ENCODE measurements at places on chromosomes 3 and 15.

DNA sequence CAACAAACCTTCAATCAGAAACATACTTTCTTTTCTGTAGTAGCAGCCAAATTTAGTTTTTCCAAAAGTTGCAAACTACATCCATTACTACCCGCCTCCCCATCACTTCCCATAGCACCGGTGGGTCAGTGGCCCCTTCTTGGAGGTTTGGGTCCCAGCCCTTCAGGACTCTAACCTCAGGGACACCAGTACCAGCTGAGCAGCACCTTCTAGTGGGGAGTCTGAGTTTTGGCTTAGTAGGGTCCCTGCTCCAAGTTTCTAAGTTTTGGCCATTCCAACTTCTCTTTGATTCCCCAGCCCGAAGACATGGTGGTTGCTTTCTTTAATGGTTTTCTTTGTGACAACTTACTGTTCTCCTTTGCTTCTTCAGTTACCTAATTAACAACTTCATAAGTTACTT is 160.6 kb downstream of the ECT2 start:
- DNase-seq, result no peak

DNA sequence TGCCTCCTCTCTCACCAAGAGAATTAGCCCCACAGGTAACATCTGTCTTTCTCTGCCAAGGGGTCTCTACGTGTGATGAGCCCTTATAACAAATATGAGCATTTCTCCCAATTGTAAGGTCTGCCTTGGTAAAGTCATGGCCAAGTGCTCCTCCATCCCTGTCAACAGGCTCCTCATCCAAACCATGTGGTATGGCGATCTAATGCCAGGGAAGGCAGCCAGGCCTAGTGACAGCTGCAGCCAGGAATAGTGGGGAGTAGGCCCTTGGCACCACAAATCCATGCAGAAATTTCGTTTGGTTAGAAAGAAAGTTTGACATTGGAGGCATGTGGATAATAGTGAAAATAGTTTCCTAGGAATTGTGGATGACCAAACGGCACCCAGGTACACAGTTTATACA is 4.7 kb upstream of the LRTM1 start:
- DNase-seq, result no peak

- no peak for DNase-seq
Measured at GRCh38 chr3:48064292-48064829, 48.1 kb upstream of the MAP4 start.

DNA sequence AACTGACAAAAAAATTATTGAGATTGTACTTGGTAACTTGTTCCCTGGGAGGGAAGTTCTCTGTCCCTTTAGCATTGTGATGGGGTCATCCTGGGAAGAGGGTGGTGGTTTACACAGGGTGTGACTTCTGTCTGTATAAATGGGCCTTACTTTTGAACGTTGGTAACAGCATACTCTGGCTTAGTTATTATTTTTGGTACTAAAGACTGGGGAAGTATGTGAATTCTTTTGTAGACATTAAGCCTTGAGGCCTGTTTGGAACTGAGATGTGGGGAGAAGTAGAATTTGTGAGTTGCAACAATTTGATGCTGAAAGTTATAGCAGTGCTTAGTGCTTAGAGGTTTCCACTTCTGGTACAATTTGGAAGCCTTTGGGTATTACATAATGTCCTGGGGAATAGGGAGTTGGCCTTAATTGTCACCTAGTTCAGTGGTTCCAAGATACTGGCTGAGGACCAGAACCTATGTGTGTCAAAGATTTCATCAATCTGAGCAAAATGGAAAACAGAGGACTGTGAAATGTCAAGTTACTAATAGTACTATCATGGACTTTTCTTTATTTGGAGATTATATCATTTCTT is 15.9 kb downstream of the TLNRD1 start:
- no peak for DNase-seq

DNA sequence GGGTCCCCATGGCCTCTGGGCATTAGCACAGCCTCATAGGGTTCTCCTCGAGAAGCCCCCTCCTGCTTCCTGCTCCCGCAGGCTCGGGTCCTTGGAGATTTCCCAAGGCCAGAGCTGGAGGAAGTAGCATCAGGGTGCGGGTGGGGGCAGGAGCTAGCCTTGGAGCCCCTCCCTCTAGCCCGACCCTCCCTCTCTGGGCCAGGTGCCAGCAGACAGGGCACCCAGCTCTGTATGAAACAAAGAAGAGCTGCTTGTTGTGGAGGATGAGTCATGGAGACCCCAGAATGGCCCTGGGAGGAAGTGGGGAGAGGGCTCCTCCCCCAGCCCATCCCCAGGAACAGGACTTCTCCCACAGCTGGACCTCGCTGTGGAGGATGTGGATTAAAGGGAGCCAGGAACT is 29.2 kb downstream of the EPHB3 start:
- DNase-seq, result no peak

- no peak for DNase-seq
Measured at GRCh38 chr15:90643301-90643632, 73.9 kb upstream of the BLM start.

DNA sequence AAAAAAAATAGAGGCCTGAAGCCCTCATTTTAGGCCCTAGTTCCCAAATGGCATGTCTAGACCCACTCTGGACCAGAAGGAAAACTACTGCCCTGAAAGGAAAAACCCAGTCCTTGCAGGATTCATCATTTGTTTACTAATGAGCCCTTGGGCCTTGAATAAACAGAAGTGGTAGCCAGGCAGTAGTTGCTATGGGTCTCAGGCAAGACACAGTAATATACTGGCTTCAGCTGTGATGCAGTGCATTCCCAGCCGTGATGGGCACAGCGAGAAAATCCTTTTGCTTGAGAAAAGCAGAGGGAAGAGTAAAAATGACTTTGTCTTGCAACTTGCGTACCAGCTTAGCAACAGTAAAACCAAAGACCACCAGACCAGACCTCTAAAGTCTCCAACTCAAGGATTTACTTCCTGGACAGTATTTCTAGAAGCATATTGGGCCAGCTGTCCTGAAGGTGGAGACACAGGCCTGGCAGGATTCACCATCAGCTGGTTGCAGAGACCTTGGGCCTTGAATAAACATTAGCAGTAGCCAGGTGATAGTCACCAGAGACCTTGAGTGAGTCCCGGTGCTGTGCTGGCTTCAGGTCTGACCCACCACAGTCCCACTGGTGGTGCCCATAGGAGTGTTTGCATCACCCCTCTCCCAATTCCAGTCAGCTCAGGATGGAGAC is 208.3 kb upstream of the SLITRK3 start:
- DNase-seq, result no peak

GRCh38 chr15:48360841-48361240 is 29.6 kb downstream of the DUT start:
- DNase-seq, result no peak

GRCh38 chr3:194101592-194102432 is 34.1 kb upstream of the HES1 start:
- DNase-seq, result no peak

DNA sequence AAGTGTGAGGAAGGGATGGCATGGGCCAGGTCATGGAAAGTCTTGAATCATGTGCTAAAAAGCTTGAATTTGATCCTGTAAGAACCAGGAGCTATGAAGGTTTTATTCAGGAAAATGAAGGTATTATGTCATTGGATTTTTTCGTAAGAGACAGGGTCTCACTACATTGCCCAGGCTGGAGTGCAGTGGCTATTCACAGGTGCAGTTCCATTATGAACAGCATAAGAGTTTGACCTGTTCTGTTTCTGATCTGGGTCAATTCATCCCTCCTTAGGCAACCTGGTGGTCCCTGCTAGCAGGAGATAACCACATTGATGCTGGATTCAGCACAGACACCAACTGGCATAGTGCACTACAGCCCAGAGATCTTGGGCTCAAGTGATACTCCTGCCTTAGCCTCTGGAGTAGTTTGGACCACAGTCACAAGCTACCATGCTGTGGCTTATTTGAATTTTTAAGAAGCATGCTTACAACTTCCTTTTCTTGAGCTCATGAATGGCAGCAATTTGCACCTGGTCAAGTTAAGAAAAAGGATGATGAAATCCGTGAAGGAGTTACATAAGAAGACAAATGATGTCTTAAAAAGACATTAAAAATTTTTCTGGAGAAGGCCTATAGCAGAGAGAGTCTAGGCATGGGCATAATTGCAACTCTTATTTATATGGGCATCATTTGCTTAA is 79.1 kb downstream of the CADPS start:
- no peak for DNase-seq

DNA sequence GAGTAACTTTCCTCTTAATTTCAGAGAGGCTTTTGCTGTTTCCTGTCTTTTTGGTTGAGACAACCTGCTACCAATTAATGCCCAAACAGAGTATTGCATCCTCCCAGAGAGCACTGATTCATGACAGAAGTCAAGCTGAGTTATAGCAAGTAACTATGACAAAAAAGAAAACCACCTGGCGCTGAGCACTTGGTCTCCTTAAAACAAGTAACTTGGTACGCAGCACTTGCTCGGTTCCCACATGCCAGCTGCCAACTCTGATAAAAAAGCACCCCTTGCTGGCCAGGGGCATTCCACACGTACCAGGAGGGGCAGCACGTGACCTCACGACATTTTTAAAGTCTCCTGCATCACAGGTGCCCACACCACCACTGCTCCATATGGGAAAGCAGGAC is 13.5 kb upstream of the MYO5C start:
- DNase-seq, result no peak

DNA sequence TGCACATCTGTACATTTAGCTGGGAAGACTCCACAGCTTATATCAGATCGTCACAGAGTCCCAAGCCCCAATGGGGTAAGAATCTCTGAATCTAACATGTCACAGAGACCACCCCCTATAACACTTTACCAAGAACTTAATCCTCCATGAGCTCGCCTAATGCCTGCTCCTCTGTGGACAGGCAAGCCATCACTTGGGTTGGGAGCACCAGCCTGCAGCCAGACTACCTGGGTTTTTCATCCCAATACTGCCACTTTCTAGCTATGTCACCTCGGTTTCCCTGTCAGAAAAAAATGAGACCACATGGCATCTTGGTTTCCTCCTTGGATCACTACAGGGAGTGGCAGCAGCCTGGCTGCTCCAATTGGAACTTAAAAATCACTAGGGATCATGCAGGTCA is 277.9 kb upstream of the TLE3 start:
- no peak for DNase-seq

DNA sequence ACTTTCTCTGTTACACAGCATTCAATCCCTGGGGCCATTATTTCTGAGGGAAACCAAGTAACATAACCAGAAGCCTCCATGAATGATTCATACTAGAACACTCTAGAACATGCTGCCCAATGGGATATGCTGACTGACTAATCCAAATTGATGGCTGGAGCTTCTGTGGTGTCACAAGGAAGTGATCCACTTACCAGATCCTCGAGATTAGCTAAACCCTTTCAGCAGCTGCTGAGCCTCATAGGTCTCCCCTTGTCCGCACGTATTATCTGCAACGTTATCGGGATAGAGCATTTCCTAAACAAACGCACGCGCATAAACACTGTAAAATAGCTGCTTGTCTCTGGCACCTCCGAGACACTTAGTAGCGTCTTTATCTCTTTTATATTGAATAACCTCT is 61.2 kb upstream of the PROK2 start:
- DNase-seq, result no peak

DNA sequence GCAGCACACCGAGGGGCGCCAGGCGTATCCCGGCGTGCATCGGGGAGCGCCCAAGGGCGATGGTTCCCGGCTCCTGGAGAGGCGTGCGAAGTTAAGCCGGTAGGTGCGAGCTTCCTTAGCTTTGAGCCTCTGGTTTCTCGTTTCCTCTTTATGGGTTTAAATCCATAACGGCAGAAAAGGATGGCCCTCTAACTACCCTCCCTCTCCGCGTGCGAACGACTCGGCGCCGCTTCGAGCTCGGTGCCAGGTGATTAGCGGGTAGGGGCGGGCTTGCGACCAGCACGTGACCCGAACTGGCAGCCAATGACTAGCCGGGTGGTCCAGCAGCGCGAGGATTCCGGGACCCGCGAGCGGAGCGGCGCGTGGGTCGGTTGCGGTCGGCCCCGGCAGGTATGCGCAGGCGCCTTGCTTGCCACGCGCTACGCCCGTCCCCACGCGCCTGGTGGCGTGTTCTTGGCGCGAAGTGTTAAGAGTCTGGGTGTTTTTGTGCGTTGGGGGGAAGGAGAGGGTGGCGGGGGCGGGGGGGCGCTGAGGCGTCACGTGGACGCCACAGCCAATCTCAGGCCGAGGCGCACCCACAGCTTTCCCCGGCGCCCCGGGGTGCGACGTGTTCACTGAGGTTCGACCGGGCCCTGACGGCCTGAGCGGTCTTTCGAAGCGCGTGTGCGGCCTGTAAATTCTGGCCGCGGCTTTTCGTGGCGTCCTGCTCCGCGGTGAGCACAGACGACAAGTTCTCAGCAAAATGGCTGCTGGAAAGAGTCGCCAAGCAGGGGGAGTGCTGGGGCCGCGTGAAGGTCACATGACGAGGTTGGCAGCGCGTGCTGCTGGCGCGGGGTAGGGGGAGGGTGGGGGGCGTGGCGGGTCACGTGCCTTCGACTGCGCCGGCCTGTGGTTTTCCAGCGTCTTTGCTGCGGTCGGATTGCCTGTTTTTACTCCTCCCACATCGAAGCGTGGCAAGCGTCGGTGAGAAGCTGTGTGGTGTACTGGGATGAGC is 38.7 kb upstream of the MGA start:
- DNase-seq, result peak; percentile 86

GRCh38 chr3:66033241-66034138 is 5.2 kb downstream of the MAGI1 start:
- no peak for DNase-seq

DNA sequence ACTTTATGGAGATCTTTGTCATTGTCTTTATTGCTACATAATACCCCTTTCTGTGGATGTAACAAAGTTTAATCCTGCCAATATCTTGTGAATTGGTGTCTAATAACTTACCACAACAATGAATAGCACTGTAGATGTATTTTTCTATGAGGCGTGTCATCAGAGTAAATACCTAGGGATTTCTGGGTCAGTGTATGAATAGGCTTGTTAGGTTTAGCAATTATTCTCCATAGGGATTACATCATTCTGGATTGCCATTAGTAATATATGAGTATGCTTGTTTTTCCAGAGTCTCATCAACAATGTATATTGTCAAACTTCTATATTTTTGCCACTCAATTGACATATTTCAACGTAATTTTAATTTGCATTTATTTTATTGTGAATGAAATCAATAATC is 67.9 kb downstream of the UNC13C start:
- no peak for DNase-seq

- DNase-seq, result no peak
Measured at GRCh38 chr3:140247775-140248174, 312.8 kb downstream of the CLSTN2 start.

DNA sequence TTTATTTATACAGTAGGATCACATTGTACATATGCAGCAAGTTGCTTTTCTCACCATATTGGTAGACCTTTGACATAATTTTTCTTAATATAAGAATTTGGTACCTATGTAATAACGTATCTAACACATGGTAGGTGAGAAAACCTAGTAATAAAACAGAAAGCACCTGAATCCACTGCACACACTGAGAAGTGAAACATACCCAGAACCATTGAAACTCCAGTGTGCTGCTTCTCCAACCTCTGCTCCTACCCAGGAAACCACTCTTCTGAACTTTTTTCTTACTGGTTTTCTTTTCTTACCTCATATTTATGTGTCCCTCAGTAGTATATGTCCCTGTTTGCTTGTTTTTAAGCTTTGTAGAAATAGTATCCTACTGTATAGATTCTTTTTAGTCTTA is 293.0 kb downstream of the UBE2E2 start:
- DNase-seq, result no peak

- DNase-seq, result no peak
Measured at GRCh38 chr3:161042023-161042501, 63.1 kb downstream of the B3GALNT1 start.
